HFFc6 (cell line): ENCODE measurements at places on chromosomes 4 and X. TPM values are rescaled to one million over a fixed set of nuclear protein-coding genes. Genes with fewer than 3 reads are reported as not detected.

DNA sequence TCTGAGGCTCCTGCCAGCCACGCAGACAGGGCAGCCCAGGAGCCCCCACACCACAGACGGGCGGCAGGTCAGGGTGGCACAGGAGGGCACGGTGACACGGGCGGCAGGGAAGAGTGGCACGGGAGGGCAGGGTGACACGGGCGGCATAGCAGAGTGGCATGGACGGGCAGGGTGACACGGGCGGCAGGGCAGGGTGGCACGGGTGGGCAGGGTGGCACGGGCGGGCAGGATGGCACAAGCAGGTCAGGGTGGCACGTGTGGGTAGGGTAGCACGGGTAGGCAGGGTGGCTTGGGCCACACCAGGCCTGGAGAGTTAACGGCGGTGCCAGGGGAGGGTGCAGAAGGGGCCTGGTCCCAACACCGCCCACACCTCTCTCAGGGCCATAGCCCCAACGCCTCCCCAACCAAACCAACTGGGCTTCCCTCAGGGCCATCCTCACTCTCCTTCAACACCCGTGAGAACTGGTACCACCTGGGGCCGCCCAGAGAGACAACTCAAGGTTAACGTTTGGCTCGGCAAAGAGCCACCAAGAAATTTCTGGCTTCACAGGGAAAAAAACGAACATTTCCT is 3.4 kb downstream of the CTBP1 start:
- DNase-seq: no peak

DNA sequence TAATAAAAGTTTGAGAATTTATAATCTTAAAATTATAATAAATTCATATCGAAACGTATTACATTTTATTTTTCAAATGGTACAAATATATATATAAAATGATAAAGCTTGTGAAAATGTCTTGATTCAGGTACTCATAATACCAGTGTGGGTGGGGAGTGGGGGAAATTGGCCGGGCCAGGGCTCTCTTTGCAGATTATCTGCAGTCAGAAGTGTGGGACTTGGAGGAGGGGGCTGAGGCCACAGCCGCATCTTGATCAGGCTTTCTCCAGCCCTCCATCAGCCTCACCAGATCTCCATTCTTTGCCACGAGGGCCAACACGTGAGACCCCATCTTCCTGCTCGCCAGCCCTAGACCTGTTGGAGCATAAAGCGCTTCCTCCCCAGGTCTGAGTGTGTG is 86.7 kb downstream of the STIM2 start:
- no peak for DNase-seq

- DNase-seq: no peak
Observed at GRCh38 chr4:81096566-81096965, 66.1 kb downstream of the BMP3 start.

- no peak for DNase-seq
Observed at GRCh38 chr4:5798462-5798861, 87.5 kb downstream of the EVC start.

- no peak for DNase-seq
Observed at GRCh38 chr4:122012735-122013134, 60.9 kb upstream of the TRPC3 start.

- no peak for DNase-seq
Observed at GRCh38 chr4:165592386-165592785, 213.6 kb downstream of the CPE start.

DNA sequence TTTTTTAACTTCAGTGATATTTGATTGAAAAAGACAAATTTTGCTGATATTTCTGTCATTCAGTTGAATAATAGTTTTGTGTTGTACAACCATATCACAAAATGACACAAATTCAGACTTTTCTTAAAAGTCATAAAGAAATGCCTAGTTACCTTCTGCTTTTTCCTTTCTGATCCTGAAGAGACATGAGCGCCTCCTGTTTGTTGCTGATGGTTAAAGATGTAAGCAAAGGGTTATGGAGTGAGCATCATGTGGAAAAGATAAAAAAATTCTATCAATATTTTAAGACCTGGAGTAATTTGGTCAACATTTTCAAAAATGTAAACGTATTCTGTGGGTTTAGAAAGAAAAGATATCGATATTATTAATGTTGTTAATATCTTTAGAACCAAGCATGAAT is 669.9 kb upstream of the NR3C2 start:
- DNase-seq: no peak

The ADH4 gene
- total RNA-seq: not detected in 3 replicates

The CLCN4 gene
- 0.17 TPM in 1 of 2 replicates, not detected in the other for total RNA-seq

The CSAG3 gene
- not detected in 3 replicates for total RNA-seq

The MSANTD1 gene
- 0.11 to 0.29 TPM (median 0.11 TPM) in 3 replicates for total RNA-seq
